ENCODE measurements at places on chromosomes 11 and 22. TPM values are rescaled to one million over a fixed set of nuclear protein-coding genes. Genes with fewer than 3 reads are reported as not detected.

AIFM3 gene
- polyA plus RNA-seq = 0.97 TPM

PIWIL4 gene
- 4.0 TPM for polyA plus RNA-seq

NPAT gene
- 19.5 TPM for polyA plus RNA-seq

FGF19 gene
- polyA plus RNA-seq = 1.3 TPM

VPS51 gene
- polyA plus RNA-seq = 101 TPM

OR5P2 gene
- not detected for polyA plus RNA-seq

MUC6 gene
- 17.8 TPM for polyA plus RNA-seq

GNG3 gene
- 1.5 TPM for polyA plus RNA-seq

TREH gene
- polyA plus RNA-seq = 1.8 TPM

FAM111B gene
- polyA plus RNA-seq = 16.8 TPM

KRTAP5-11 gene
- polyA plus RNA-seq = 0.28 TPM

NPAS4 gene
- 0.11 TPM for polyA plus RNA-seq

RBMXL2 gene
- polyA plus RNA-seq = 0.11 TPM

TPH1 gene
- 0.39 TPM for polyA plus RNA-seq

CHADL gene
- 3.1 TPM for polyA plus RNA-seq

CCDC15 gene
- polyA plus RNA-seq = 4.2 TPM

PGA3 gene
- polyA plus RNA-seq = not detected

Data from right renal cortex interstitium (tissue), 3 donors.